ENCODE measurements at places on chromosomes 5 and 9.

- no peak for DNase-seq
These were observed 244.5 kb upstream of the NMUR2 start for GRCh38 chr5:152649609-152650008.

GRCh38 chr9:127448112-127448805, 2.9 kb downstream of the RPL12 start:
- no peak for DNase-seq

GRCh38 chr5:175284806-175285205, 159.2 kb downstream of the DRD1 start:
- no peak for DNase-seq

DNA sequence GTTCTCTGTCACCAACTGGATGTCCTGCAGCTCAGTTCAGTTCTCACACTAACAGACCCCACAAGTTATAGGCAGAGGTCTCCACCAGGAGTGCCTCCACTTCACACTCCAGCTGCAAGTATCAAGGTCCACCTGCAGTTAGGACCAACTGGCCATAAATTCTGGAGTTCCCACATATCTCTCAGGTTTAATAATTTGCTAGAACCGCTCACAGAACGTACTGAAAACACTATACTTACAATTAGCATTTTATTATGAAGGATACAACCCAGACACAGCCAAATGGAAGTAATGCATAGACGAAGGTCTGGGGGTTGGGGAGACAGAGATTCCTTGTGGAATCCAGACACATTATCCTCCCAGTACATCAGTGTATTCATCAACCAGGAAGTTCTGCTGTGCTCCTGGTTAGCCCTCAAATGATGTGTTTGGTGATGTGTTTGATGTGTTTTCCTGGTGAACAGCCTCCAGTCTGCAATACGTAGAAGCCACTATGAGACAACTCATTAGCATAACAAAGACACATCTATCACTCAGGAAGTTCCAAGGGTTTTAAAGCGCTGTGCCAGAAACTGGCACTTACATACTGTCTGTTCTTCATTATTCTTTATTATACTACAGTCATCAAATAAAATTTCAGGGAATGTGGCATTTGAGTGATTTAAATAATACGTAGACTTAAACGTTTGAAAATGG, 25.4 kb downstream of the OGN start:
- no peak for DNase-seq

DNA sequence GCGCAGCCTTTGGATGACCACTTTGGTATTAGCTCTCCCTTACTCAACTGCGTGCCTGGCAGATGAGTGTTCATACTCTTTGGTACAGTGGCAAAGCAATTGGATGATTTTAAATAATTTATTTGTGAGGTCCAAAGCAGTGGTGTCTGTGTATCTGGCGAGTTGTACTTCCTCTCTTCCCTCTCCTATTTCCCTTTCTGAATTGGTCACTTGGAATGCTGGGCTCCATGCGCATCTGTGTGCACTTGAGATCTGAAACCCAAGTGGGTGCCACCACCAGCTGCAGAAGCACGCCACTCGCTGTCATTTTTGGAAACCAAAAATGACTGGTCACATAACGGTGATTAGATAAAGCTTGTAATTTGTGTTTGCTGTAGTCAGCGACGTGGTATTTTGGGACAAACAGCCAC, 386.0 kb upstream of the KLF4 start:
- no peak for DNase-seq

DNA sequence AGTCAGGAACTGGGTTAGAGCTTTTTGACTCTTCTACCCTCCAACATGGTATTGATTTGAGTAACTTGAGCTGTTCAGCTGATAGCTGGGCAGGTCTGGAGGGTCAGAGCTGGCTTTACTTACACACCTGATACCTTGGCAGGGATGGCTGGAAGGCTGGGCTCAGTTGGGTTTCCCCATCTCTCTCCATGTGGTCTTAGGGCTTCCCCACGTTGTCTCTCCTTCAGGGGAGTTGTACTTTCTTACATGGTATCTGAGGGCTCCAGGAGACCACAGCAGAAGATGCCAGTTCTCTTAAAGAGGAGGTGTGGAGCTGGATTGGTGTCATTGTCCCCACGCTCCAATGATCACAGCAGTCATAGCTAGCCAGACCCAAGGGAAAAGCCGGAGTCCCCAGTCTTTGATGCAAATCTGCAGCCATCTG, 25.6 kb downstream of the ISOC1 start:
- DNase-seq = no peak

GRCh38 chr9:97411789-97412625, at the start of gene TDRD7:
Gene TDRD7 (plus strand): TSS chr9:97412096. CDS start chr9:97428466, 16,370 bp downstream.
- DNase-seq = peak; percentile 88

DNA sequence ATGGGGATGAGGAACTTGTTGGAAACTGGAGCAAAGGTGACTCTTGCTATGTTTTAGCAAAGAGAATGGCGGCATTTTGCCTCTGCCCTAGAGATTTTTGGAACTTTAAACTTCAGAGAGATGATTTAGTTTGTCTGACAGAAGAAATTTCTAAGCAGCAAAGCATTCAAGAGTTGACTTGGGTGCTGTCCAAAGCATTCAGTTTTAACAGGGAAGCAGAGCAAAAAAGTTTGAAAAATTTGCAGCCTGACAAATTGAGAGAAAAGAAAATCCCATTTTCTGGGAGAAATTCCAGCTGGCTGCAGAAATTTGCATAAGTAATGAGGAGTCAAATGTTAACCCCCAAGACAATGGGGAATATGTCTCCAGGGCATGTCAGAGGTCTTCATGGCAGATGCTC, 682.3 kb upstream of the ST8SIA4 start:
- no peak for DNase-seq

- DNase-seq = no peak
These were observed 200.0 kb downstream of the ACTL7B start for GRCh38 chr9:108655818-108656217.

- DNase-seq = no peak
These were observed 64.0 kb downstream of the RNF130 start for GRCh38 chr5:180007582-180007981.

DNA sequence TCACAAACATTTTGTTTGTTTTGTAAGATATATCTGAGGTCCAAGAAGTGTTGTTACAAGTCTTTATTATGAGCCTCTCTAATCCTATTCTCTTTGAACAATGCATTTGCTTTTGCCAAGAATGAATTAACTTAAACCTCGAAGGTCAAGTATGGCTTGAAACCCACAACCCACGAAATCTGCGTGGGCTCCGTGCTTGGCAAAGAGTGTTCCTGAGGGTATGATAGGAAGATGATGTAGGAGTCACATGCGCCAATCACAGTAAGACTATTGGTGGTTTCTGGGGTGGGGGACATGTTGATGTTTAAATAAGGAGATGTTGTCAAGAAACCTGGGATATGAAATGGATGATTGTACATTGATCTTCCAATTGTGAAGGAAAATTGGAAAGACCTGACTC, 330.8 kb upstream of the RFX3 start:
- DNase-seq = no peak

GRCh38 chr9:71675857-71676165, 92.5 kb downstream of the CEMIP2 start:
- no peak for DNase-seq
